ENCODE measurements at places on chromosomes 13 and 19. TPM values are rescaled to one million over a fixed set of nuclear protein-coding genes. Genes with fewer than 3 reads are reported as not detected.

DNA sequence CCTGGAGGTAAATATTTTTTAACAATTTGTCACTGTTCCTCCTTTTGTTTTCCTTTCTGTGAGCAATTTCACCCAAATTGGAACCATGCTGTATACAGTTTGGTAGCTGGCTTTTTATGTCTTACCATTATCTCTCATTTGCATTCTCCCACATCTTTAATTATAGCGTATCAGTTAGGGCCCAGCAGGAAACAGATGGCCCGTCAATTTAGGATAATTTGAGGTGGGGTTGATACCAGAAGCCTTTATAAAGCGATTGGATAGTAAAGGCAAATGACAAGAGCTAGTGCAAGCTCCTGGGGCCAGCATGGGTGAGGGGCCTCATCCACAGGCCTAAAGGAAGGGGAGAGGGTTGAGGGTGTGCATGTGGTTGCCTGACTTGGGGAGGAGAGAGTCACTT, 3.8 kb upstream of the IFNL4 start:
- DNase-seq: no peak

DNA sequence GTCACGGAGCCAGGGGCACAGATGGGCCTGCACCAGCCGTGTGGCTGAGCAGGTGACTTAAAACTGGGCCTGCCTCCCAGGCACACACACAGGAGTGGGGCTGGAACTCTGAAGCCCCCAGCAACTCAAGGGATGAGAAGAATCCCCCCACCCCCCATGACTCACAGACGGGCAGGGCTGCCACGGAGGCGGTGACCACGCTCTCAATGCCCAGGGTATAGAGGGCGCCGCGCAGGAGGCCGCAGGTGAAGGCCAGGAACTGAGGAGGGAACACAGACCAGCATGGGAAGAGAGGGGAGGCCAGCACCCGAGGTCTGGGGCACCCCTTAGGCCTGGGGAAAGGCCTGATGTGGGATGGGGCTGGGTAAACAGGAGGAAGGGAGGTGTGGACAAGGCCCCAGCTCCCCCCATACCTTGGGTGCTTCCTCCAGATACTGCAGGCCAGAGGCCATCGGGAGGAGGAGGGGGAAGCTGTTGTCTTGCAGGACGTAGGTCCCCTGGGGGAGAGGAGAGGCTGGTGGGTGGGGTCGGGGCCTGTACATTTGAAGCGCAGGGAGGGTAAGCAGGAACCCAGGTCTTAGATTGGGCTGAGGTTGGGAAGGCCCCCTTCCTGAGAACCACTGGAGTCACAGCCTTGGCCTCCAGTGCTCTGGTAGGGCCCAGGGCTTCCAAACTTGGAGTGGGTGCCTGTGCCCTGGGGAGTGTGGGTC, 3.1 kb upstream of the NKPD1 start:
- DNase-seq: no peak

PSG5 gene
- total RNA-seq: 0.82 TPM

- peak; percentile 75 for DNase-seq
Measured at GRCh38 chr13:44364345-44365000, 9.2 kb upstream of the SERP2 start.

DNA sequence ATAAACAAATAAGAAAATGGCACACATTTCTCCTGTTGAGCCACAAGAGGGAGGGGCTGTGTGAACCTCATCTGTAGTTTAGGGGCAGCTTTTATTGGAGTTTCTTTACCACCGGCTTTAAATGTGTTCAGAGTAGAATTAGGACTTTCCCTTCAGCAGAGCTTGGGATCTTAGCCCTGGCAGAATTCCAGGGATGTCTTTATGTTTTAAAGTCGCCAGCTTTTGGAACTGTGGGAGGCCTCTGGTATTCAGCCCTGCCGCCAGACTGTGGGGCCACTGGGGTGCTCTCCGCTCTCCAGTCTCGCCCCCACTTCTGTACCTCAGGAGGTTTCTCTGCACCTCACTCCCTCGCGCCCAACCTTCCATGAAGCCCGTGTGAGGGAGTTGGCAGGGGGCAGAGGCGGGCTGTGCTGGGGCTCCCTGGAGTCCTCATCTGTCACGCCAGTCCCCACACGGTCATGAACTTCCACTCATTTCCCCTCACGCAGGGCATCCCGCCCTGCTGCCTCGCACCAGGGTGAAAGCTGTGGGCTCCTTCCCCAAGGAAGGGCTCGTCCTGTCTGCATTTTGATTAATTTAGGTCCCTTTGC, 31.5 kb downstream of the CCDC8 start:
- no peak for DNase-seq

GRCh38 chr19:13691569-13692435, 72.5 kb upstream of the MRI1 start:
- DNase-seq: no peak

KLC3 gene
- total RNA-seq: 0.37 TPM

CD22 gene
- 0.21 TPM for total RNA-seq

S1PR5 gene
- not detected for total RNA-seq

DNA sequence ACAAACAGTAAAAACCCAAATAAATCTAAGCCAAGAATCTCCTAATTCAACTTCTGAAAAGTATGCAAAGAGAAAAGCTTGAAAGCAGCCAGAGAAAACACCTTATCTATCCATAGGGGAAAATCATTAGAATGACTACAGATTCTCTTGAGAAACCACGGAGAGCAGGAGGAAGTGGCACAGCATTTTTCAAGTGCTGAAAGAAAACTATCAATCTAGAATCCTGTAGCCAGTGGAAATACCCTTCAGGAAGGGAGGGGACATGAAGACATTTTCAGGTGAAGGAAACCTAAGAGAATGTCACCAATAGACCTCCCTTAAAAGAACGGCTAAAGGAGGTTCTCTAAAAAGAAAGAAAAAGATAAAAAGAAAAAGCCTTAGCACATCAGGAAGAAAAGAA, 66.2 kb upstream of the XPO4 start:
- no peak for DNase-seq

DNA sequence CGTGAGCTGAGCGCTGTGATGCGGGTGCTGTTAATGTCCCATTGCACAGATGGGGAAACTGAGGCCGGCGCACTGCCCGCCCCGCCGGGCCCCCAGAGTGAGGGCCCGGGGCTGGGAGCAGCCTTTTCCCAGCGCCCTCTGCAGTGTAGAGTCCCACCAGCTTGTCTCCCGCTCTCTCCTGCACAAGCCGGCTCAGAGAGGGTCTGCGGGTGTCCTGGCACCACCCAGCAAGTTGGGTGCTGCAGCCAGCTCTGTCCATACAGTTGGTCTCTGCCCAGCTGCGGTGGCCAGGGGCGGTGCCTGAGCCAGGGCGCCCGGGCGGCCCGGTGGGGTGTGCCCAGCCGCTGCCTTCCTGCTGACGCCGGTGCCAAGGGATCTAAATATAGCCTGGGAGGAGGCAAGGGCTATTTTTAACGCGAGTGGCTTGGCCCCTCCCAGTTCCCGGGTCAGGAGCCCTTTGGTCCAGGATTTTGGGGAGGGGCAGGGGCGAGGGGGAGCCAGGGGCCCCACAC, 19.3 kb downstream of the GADD45B start:
- peak; percentile 89 for DNase-seq

SIAH3 gene
- total RNA-seq: 0.08 TPM

ZNF708 gene
- total RNA-seq: 2.7 TPM

GRCh38 chr13:85509512-85509911, 289.7 kb downstream of the SLITRK6 start:
- no peak for DNase-seq

IL4I1 gene
- 0.18 TPM for total RNA-seq

GRCh38 chr13:33252135-33252534, 33.4 kb downstream of the STARD13 start:
- DNase-seq: no peak

DNA sequence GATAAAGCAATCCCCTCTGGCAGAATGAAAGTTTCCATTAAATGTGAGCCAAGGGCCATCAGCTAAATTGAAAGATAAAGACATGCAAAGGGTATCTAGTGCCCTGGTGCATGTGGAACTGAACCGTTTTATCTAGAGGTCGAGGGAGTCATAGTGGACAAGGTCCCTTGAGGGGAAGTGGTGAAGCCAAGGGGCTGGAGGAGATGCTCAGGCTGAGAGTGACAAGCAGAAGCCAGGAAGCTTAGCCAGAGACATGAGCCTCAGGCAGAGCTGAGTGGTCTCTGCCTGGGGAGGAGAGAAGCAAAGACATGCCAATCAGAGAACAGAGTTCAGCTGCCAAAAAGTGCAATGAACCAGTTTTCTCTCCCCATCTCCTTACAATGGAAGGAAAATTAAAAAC, 68.1 kb upstream of the SLC10A2 start:
- no peak for DNase-seq

DNA sequence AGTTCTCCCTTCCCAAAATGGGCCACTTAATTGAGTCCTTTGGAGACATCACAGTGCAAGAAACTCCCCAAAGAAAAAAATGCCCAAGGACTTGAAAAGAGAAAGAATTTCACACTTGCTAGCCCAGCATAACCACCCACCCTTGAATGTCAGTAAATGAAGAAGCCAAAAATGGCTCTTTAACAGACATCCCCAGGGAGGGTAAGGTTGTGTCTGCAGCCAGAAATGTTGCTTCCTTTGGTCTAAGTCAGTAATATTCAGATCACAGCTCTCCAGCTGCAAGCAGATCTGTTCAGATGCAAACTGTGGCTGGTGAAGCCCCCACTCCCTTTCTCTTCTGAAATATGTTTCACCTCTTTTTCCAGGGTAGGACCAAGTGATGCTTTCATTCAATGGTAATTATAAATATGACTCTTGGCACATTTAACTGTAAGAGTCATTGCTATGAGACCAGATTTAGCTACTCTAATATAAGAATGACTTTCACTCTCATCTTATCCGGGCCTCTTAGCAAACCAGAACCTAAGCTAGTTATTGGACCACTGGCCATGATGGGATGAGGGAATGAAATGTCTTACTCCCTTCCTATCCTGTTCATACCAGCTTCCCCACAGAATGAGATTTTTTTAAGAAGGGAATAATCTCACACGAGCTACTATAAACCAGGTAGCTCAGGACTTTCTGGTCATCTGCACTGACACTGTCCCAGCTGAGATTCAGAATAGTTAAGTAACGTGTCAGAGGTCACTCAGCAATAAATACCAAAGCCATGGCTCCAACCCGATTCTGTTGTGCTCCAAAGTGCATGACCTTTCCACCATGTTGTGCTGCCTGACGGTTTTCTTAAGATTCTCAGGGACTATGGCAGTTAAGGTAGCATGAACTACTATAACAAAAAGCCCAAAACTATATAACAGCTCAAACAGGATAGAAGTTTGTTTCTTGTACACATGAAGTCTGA, 234.1 kb downstream of the FOXO1 start:
- no peak for DNase-seq

- no peak for DNase-seq
Measured at GRCh38 chr13:55000844-55001243, 1972.2 kb downstream of the OLFM4 start.

- DNase-seq: no peak
Measured at GRCh38 chr13:46638262-46638661, 85.3 kb downstream of the LRCH1 start.

GRCh38 chr19:53131727-53132126, 983 bp downstream of the ZNF415 start:
- no peak for DNase-seq

GRCh38 chr19:38528931-38529330, 88.8 kb downstream of the MAP4K1 start:
- no peak for DNase-seq

Measured in SJSA1 (cell line).